ENCODE measurements at places on chromosomes 5 and 9.

GRCh38 chr5:155150012-155150411 lies 136.5 kb downstream of the KIF4B start:
- no peak for DNase-seq

DNA sequence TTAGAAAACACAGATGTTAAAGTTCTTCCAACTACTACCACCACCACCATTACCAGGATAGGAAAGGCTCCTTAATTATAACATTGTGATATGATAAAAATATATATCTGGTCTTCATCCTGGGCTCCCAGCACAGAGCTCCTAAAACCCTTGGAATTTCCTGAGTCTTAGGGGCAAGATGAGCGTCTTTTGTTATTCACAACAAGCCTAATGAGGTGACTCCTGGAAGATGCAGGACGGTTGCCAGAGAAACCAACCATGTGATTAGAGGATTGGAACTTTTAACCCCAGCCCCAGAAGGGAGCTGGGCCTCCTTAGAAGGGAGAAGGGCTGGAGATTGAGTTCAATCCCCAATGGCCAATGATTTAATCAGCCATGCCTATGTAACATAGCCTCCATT lies 148.0 kb upstream of the ADRA1B start:
- DNase-seq, result no peak

DNA sequence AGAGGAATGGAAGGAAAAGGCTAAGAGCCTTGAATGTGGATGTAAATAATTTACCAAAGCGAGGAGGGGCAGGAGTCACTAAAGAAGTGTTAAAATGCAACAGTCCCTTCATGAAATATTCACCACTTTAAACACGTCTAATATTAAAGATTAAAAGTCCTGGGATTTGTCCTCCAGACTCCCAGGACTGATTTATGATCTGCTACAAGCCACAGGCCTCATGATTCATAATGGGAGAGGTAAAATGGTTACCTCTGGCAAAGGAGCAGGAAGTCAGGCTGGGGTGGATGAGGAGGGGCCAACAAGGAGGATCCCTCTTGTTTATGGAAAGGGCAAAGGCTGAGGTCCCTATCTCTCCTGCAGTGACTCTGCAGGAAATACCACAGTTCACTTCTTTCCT lies 292.4 kb downstream of the TRIM32 start:
- no peak for DNase-seq

DNA sequence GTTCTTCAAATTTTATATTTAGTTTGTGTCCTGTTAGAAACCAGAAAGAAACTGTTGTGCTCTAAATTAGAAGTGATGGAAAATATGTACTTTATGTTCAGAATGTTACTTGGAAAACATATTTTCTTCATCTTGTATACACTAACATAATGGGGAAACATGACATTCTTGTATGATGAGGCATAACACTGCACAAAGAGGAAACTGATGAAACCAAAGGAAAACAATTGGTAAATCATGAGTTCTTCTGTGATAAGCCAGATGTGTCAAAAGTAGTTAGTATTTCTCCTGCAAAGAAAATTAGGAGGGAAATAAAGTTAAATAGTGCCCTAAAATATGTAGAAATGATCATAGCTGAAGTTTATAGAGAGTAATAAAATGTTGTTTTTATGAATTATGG lies 111.1 kb upstream of the FBN2 start:
- no peak for DNase-seq

- no peak for DNase-seq
These were observed 5.2 kb upstream of the NKD2 start for GRCh38 chr5:1003296-1003937.

- DNase-seq, result no peak
These were observed 512.9 kb downstream of the EFNA5 start for GRCh38 chr5:107157809-107158208.

DNA sequence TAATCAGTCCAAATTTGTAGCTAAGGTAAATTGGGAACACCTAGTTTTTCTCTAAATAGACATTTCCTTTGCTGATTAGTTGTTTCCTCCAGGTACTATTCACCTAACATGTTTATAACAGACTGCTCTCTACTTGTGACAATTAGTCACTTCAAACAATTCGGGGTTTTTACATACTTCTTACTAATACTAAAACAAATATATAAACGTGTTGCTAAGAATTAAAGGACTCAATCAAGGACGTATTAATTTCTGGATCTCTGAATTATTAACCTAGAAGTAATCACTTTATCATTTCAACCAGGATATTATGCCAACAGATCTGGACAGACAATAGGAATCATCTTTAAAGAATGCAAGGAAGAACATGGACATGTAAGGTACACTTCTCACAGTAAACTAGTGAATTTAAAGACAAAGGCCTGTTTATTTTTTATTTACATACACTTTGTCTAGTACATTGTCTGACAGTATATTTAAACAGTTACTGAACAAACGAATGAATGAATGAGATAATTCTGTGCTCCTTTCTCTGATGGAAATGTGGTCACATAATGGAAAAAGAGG lies 22.3 kb downstream of the PJA2 start:
- DNase-seq, result no peak

- DNase-seq, result no peak
These were observed 246.8 kb upstream of the RAI14 start for GRCh38 chr5:34409373-34409772.

GRCh38 chr5:78569441-78569840 lies 79.1 kb downstream of the LHFPL2 start:
- DNase-seq, result peak; percentile 38

GRCh38 chr9:125650271-125650737 lies 56.7 kb downstream of the MAPKAP1 start:
- no peak for DNase-seq

- DNase-seq, result no peak
These were observed 3.2 kb upstream of the PJA2 start for GRCh38 chr5:109412981-109413402.
